HAP-1 (cell line): ENCODE measurements at places on chromosomes 13 and 19.
A peak's percentile ranks its signal among the peaks of the same experiment; 100 is the strongest.

DNA sequence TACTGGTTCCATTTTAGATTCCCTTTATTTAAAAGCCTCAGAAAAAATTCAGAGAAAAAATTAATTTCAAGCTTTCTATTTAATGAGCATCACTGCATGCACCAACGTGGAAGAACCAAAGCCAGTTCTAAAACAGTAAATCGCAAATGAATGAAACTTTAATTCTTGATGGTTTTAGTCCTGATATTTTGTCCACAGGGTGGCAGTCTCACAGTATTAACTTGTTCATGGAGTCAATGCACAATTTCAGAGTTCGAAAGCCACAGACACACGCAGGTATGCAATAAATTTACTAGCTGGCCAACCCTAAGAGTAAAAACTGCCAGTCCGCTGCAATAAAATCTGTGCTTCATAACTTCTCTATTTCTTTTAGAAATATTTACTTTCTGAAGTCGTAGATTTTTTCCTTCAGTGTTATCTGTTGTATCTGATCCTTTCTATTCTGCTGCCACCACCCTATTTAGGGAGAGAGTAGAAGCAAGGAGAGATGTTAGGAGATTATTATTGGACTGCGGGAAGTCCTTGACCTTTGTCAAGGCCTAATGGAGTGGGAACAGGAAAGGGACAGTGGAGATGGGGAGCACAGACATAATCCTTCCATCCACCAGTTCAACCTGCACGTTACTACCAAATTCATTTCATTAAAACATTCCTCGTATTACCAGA lies 7.0 kb upstream of the WBP4 start:
- DNase-seq = peak; percentile 55

- DNase-seq = no peak
These were observed 1512.0 kb downstream of the SLITRK1 start for GRCh38 chr13:82370316-82370715.

DNA sequence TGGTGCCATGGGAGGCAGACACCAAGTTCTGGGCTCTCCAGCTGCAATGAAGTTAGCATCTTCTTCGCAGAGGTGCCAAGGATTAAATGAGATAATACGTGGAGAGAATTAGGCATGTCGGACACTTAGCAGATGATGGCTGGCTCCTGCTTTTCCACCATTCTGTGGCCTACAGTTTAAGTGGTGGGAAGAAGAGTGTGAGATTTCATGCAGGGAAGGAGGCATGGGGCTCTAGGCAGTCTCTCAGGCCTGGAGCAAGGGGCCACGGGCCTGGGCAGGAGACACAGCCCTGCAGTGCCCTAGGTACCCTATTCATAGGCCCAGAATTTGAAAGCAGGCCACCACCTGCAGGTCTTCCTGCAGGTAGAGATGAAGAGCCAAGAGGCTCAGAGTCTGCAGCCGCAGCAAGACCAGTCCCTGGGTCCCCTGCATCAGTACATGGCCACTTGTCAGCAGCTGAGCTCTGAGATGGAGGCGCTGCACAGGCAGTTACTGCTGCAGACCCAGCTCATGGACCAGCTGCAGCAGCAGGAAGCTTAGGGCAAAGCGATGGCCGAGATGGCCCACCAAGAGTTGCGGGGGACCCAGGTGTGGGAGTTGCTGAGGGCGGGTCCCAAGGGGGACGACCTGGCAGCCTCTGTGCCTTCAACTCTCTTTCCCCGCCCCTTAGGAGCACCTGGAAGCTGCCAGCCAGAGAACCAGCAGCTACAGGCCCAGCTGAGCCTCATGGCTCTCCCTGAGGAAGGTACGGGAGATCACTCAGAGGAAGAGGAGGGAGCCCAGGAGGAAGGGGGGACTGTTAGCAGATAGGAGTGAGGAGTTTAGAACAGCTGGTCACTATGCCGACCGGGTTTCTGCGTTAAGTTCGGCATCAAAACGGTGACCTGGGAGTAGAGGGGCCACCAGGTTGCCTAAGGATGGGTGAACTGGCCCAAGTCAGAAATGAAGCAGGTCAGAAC lies 33.2 kb upstream of the ZNF492 start:
- no peak for DNase-seq

DNA sequence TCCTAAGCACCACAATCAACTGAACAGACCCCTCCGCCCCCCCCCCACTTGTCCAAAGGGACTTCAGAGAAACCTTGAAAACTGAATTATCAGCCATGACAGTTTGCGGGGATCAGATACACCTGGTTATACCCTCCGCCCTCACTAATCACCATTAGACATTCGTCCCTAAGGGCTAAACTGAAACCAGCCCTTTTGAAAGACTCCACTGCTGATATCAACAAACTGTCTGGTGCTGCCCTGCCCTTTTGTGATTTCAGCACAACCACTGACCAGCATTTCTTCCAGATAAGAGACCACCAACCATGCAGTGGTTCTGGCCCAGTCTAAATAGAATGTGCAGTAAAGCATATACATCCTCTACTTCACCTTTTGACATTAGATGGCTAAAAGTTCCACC lies 1422.9 kb downstream of the EFNB2 start:
- DNase-seq = no peak

DNA sequence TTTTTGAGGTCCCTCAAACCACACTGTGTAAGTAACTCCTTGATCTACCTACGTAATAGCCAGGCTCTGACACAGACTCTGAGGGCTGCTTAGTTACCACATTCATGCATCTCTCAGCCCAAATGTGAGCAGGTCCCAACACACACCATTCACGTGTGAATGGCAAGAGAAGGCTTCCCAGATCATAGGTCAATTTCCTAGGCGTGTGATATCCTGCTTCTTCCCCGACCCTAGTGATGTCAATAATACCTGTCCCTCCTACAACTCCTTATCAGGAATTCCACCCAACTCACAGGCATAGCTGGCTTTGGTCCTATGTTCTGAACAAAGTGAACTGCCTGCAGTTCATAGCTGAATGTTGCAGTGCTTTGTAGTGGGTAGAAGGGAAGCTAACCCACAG lies 334.5 kb downstream of the RFC3 start:
- DNase-seq = no peak

- DNase-seq = peak; percentile 94
These were observed 7.0 kb upstream of the REXO1 start for GRCh38 chr19:1855040-1855827.

DNA sequence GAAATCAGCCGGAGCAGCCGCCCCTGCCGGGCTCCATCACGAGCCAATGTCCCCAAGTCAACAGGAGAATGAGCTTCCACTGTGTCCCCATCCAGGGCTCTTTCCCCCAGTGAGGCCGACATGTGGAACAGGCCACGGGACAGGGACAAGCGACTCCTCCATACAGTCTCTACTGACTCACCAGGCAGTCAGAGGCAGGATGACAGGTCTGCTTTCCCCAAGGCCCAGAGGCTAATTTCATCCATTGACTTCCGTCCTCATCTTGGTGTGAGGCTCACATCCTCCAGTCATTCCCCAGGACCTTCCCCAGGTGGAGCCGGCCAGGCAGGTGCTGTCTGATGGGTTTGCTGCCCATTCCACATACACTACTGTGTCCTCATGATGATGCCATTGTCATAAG lies 3.5 kb downstream of the CEACAM6 start:
- no peak for DNase-seq

- no peak for DNase-seq
These were observed 1073.8 kb downstream of the SLITRK5 start for GRCh38 chr13:88745011-88745410.

DNA sequence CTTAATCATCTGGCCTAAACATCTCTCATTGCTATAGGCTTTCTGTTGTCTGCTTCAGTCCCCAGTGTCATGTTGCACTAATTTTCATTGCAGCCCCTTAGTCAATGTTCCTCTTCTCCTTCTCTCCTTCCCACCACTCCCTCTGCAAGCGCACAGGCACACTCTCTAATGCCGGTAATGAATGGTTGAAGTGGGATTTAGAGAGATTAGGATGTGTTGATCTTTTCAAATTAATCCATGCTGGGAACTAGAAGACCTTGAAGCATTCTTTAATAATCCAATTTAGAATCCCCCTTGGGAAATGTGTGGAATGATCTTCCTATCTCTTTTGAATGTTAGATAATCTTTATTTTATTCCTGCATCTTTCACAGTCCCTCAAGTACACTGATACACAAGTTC lies 33.2 kb upstream of the NDFIP2 start:
- DNase-seq = peak; percentile 70

GRCh38 chr13:46527237-46527636 lies 25.7 kb upstream of the LRCH1 start:
- DNase-seq = no peak

GRCh38 chr13:110047496-110047895 lies 259.5 kb downstream of the COL4A1 start:
- DNase-seq = no peak

GRCh38 chr19:17220207-17220758 lies 5.1 kb downstream of the USE1 start:
- DNase-seq = no peak

GRCh38 chr13:21753117-21753729 lies 82.3 kb downstream of the FGF9 start:
- no peak for DNase-seq

DNA sequence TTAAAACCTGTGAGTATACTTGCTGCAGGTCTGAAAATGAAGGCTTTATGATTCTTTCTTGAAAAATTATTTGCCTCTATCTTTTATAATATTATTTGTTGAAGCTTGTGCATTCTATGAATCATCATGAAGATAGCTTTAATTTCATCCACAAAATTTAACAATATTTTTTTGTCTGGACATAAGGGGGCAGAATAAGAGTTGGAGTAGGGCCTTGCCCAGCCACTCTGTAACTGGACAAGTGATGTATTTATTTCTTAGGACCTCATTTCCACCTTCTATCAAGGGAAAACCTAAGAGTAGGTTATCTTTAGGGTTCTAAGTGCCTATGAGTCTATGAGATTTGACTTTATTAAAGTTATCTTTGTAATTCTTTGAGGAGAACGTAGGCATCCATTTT lies 49.9 kb downstream of the N4BP2L1 start:
- no peak for DNase-seq

DNA sequence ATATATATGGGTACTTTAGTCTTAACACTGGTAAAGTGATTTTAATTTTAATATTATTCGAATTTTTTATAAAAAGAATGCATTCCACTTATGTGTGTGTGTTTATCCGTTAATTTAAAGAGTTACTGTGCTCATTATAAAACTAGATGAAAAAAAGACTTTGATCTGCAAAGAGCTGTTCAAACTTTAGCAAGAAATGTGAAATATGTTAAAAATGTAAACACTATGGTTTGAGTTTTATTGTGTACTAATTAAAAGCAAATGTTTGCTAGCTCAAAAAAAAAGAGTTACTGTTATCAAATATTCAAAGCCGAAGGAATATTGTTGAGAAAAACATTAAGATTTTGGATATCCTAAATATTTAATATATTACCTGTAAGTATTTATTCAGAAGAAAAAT lies 34.5 kb downstream of the UFM1 start:
- no peak for DNase-seq

DNA sequence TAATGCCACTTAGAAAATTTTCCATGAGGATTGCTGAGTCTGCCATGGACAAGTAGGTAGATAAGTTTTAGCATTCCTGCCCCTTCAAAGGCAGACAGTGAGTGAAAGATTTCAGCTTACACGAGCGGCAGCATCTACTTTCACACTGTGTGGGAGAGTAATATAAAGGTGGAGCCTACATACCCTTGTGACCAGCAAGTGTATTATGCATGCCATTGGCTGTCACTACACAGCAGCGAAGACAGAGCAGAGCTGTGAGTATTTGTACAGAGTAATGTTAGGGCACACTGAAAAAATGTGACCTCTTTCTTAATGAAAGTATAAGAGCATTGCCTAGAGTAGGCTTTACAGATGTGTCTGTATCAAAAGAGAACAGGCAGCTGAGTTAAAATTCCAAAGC lies 14.0 kb downstream of the SLITRK6 start:
- DNase-seq = no peak

DNA sequence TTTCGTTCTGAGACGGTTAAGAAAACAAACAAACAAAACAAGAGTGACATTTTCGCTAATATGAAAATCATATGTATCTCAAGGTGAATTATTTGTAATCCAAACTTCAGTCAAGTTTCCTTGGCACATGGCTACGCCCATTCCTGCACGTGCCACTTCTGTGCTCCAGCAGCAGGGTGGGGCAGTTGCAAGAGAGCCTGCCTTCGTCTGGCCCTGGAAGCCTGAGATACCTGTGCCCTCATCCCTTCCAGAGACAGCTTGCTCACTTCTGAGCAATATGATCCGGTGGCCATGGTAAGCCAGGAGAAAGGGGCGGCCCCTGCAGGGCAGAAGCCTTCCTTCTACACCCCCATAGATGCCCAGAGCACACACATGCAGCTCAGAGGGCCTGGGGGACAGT lies 22.1 kb downstream of the DPP9 start:
- DNase-seq = no peak

- DNase-seq = peak; percentile 52
These were observed 1.8 kb downstream of the FXYD7 start for GRCh38 chr19:35144600-35145436.

GRCh38 chr13:110156301-110157049 lies 150.5 kb downstream of the COL4A1 start:
- DNase-seq = no peak

- no peak for DNase-seq
These were observed 82.2 kb downstream of the HS6ST3 start for GRCh38 chr13:96172066-96172465.

DNA sequence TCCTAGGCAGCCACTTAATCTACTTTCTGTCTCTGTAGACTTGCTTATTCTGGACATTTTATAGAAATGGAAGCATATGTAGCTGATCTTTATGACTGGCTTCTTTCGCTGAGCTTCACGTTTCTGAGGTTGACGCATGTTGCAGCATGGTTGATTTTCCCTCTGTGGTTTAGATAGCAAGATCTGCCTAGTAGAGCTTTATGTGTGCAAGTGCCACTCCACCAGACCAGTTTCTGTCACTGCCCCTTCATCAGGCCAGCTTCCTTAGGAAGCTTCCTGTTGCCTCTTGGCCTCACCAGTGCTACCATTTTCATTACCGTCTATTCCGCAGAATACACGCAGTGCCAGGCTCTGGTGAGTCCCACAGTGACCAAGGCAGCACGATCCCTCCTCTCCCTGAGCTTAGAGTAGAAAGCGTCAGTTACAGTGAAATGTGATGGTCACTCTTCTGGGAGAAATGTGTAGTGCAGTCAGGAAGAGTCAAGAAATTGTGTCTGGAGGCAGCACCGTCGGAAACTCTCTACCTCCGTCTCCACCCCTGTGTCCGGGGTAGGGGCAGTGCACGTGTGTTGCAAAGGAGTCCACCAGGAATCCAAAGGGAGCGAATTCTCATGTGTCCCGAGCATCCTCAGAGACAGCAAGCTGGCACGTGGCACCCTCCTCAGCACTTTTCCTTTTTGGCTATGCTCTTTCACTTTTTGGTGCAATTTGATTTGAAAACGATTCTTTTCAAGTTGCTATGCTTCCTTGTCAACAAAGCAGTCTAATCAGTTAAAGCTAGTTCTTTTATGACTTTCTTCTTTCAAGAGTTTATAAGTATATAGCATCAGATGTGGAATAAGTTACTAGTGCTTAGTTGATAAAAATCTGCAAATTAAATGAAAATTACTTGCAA lies 45.4 kb upstream of the GPR183 start:
- DNase-seq = no peak
